Right renal pelvis (tissue), 4 donors: ENCODE measurements at places on chromosomes 7 and 10. TPM values are rescaled to one million over a fixed set of nuclear protein-coding genes. Genes with fewer than 3 reads are reported as not detected.

DNA sequence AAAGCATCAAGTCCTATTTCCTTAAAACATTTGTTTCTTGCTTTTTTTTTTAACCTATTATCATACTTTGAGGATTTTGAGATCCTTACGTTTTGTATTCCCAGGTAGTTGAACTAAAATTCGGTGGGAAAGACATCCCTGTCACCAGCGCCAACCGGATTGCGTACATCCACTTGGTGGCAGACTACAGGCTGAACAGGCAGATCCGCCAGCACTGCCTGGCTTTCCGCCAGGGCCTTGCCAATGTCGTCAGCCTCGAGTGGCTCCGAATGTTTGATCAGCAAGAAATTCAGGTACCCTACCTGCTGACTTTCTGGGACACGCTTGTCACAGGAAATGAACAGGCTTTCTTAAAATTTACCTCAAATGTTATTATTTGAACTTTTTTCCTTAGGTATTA, 83.0 kb upstream of the DNAJB6 start:
- DNase-seq, result no peak

DNA sequence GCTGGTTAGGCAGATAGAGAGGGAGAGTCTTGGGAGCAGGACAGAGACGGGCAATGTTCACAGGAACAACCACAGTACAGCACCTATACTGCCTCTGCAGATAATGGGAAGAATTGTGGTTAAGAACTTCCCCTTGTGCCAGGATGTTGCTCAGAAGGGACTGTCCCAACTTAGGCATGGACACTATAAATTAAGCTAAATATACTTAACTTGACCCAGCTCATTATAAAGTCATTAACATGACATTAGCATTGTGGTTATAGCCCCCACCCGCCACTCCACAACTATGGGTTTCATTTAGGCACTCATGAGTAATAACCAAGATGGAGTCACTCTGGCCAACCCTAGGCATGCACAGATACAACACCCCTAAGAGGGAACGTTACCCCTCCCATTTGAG, 310.9 kb upstream of the NRG3 start:
- no peak for DNase-seq

DNA sequence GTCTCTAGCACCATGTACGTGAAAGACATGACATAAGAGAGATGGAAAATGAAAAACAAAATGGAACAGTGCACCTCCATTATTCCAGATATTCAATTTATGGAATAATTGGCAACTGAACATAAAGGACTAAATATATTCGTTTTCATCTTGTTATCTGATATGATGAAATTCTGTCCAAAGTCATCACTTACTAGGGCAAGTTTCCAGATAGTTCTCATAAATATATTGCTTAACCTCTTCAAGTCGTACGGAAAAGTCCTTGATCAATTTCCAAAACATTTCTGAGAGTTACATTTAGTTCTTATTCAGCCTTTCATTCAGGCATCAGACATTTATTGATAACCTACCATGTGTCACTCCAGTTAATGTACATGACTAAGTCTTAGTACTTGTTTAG, 185.2 kb downstream of the HGF start:
- no peak for DNase-seq

GRCh38 chr7:29770371-29770770, 35.9 kb upstream of the WIPF3 start:
- no peak for DNase-seq

SLC26A3 gene
- polyA plus RNA-seq, result 0.12 TPM

TMEM225B gene
- 2.3 TPM for polyA plus RNA-seq
